ENCODE measurements at places on chromosomes 5 and 9.

DNA sequence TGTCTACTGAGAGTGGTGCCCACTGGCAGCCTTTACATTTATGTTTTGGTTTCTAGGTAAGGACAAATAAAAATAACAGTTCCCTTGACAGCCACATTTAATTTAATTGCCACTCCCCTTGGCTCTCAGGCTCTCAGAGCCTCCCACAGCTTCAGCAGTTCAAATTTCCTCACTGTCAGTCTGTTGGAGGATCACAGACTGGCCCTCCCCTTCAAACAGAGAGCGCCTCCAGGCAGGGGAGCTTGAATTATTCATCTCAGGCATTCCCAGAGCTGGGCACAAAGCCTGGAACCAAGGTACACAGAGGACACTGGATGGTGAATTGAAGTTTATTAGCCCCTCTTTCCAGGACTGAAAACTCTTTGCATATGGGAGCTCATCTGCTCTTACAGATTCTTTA lies 407.7 kb downstream of the SPOCK1 start:
- no peak overlapping the region for H3K27ac ChIP-seq
- no peaks in the 10 kb centered on the region for H3K36me3 ChIP-seq
- H3K27me3 ChIP-seq, result no peaks in the 10 kb centered on the region

DNA sequence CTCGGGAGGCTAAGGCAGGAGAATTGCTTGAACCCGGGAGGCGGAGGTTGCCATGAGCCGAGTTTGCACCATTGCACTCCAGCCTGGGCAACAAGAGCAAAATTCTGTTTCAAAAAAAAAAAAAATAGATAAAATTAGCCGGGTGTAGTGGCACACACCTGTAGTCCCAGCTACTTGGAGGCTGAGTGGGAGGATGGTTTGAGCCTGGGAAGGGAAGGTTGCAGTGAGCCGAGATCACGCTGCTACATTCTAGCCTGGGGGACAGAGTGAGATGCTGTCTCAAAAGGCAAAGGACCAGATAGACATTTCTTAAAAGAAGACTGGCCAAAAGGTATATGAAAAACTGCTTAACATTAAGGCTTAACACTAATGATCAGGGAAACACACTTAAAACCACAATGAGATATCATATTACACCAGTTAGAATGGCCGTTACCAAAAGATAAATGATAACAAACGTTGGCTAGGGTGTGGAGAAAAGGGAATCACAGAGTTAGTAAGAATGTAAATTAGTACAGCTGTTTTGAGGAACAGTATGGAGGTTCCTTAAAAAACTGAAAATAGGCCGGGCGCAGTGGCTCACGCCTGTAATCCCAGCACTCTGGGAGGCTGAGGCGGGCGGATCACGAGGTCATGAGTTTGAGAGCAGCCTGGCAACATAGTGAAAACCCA lies 10.1 kb upstream of the MARVELD2 start:
- peaks cover 89% of the 10 kb centered on the region for H3K36me3 ChIP-seq
- H3K27ac ChIP-seq, result no peak overlapping the region
- H3K4me1 ChIP-seq, result no peaks in the 10 kb centered on the region
- H3K27me3 ChIP-seq, result no peaks in the 10 kb centered on the region

GRCh38 chr5:92544036-92544435 lies 1037.0 kb downstream of the NR2F1-AS1 start:
- no peak for DNase-seq
- peaks cover 7% of the 10 kb centered on the region for H3K4me1 ChIP-seq
- H3K4me3 ChIP-seq, result no peak overlapping the region
- no peaks in the 10 kb centered on the region for H3K27me3 ChIP-seq
- H3K27ac ChIP-seq, result no peak overlapping the region

- H3K4me3 ChIP-seq, result no peak overlapping the region
- H3K36me3 ChIP-seq, result peaks cover 2% of the 10 kb centered on the region
- no peaks in the 10 kb centered on the region for H3K4me1 ChIP-seq
- DNase-seq, result no peak
- H3K27me3 ChIP-seq, result no peaks in the 10 kb centered on the region
These were observed 10.4 kb downstream of the MED7 start for GRCh38 chr5:157132281-157132612.

DNA sequence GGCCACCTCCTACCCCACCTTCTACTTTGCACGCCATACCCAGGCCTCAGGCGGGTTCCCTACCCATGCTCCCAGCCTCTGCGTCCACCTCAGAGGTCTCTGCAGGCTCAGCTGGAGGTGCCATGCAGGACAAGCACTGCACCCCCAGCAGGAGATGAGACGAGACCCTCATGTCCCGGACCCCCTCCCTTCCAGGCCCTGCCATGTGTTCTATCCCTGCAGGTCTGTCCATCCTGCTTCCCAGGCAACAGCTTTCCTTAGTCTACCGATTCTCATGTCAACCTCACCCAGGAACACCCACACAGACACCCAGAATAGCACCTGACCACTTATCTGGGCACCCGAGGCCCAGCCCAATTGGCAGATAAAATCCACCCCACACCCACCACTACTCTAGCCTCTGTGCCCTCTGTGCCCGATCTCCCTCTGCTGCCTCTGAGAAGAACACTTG lies 52.1 kb downstream of the SEMA4D start:
- H3K36me3 ChIP-seq, result no peaks in the 10 kb centered on the region
- no peak for DNase-seq
- no peaks in the 10 kb centered on the region for H3K27me3 ChIP-seq
- no peaks in the 10 kb centered on the region for H3K4me1 ChIP-seq

DNA sequence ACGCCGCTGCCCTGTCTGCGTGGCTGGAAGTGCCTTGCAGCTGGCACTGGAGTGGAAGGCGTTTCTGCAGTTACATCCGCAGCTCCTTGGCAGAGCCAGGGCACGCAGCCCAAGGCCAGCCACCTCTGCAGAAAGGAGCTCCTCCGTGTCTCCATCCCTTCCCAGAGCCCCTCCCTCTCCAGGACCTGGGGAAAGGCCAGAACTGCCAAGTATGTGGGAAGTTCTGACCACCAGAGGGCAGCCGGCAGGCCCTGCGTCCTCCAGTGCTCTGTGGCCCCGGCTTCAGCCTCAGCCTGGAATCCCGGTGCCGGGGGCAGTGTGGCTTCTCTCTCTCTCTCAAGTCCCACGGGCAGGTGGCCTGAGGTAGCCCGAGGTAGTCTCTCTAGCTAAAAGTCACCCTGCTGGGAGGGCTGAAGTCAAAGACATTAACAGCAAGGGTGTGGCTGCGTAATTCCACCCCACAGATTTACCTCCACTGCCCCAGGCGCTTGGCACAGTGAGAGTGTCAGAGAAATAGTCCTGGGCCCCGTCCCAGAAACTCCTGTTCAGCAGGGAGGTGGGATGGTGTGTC lies 101.7 kb upstream of the FCN2 start:
- no peak overlapping the region for H3K4me3 ChIP-seq
- peaks cover 57% of the 10 kb centered on the region for H3K4me1 ChIP-seq
- H3K36me3 ChIP-seq, result peaks cover 56% of the 10 kb centered on the region

- H3K27me3 ChIP-seq, result no peaks in the 10 kb centered on the region
- H3K4me3 ChIP-seq, result no peak overlapping the region
- no peaks in the 10 kb centered on the region for H3K36me3 ChIP-seq
- H3K27ac ChIP-seq, result no peak overlapping the region
- H3K4me1 ChIP-seq, result no peaks in the 10 kb centered on the region
These were observed 170.1 kb upstream of the PITX1 start for GRCh38 chr5:135204151-135204600.

DNA sequence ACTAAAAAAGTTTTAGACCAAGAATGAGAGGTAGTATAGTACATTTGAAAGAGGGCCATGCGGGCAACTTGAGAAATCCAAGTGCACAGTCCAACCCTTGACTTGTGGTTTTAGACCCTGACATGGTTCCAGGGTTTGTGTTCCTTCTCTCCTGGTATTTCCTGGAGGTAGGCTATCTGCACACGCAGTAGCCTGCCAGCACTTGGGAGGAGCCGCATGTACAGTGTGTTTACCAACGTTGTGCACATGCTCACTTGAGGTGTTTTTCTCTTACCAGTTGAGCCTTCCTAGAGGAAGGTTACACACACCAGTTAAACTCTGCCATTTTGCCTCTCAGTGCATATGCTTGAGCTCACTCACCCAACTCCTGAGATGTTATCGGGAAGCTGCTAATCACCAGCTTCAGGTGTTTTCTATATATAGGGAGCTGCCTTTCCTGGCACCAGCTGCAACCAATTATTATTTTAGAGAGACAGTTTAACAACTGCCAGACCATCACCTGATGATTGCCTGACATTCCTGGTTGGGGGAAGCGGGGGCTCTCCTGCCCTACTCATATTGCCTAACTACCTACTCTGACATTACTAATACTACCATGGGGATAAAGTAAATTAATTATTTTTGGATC lies 593.4 kb upstream of the TUSC1 start:
- no peaks in the 10 kb centered on the region for H3K36me3 ChIP-seq
- no peaks in the 10 kb centered on the region for H3K4me1 ChIP-seq
- DNase-seq, result no peak
- no peak overlapping the region for H3K4me3 ChIP-seq
- no peaks in the 10 kb centered on the region for H3K27me3 ChIP-seq

DNA sequence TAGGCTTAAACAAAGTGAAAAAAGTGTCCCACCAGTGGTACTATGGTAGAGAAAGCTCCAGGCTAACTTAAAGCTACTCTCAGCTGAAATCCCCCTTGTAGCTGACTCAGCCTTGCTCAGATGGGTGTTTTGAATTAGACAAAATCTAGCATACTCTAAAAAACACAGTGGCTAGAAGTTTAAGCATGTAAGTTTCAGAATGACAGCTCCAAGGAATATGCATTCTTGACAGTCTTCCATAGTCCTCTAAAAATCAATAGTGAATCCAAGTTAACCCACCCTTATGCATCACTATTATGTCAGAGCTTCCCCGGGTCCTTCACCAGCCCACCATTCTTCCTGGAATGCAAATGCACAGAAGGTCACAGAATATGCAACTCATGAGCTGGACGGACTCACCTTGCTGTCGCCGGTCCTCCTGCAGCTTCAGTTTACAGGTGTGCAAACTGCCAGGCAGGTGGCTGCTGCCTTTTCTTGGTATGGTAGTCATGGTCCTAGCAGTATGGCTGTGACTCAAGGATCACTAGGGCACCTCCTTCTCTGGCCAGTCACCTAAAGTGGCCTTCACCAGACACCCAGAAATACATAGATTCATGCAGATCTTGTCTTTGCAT lies 668 bp downstream of the RANBP3L start:
- no peak for DNase-seq
- no peaks in the 10 kb centered on the region for H3K27me3 ChIP-seq
- H3K4me1 ChIP-seq, result peaks cover 33% of the 10 kb centered on the region

- H3K36me3 ChIP-seq, result peaks cover 10% of the 10 kb centered on the region
- DNase-seq, result no peak
- no peaks in the 10 kb centered on the region for H3K27me3 ChIP-seq
- no peak overlapping the region for H3K4me3 ChIP-seq
These were observed 13.7 kb downstream of the SMARCA2 start for GRCh38 chr9:2028888-2029287.
